ENCODE measurements at places on chromosomes 12 and 14.

- DNase-seq, result no peak
These were observed 134.2 kb downstream of the DPF3 start for GRCh38 chr14:72759670-72760069.

GRCh38 chr12:59452259-59452658, 143.6 kb upstream of the SLC16A7 start:
- no peak for DNase-seq

DNA sequence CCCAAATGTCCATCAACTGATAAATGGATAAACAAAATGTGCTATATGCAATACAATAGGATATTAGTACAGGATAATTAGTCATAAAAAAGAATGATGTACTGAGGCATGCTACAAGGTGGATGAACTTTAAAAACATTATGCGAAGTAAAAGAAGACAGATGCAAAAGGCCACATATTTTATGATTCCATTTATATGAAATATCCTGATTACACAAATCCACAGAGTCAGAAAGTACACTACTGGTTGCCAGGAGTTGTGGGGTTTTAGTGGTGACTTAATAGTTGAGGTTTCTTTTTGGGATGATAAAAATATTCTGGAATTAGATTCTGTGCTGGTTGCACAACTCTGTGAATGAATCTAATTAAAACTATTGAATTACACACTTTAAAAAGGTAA, 12.6 kb downstream of the TRIM9 start:
- no peak for DNase-seq

DNA sequence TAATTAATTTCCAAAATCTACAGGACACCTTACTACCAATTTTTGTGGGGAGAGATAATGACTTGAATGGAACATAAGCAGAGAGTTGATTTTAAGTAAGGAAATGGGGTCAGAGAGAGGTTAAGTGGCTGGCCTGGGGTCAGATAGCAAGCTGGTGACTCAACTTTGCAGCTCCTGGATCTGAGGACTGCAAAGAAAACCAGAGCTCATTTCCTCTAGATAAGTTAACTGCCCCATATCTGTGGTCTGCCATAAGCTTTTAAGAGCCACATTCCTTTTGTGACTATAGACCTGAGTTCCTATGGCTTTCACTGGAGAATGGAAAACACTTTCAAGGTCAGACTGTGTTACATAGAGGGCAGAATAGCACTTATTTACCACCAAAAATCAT, 201.2 kb upstream of the PRICKLE1 start:
- no peak for DNase-seq

DNA sequence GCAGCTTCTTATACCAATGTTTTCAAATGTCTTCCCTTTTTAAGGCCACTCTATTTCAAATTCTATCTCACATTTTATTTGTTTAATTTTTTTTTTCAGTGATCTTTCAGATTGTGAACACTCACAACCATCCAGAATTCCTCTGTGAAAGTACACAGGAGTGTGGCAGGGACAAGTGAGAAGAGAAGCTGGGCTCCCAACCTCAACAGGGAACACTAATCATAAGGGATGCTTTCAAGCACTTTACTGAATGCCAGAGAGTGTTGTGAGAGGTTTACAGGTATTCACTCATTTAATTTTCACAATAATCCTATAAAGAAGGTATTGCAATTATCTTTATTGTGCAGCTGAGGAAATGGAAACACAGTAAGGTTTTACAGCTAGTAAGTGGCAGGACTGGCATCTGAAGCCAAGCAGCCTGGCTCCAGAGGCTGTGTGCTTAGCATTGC, 60.1 kb upstream of the PYGL start:
- DNase-seq, result no peak

DNA sequence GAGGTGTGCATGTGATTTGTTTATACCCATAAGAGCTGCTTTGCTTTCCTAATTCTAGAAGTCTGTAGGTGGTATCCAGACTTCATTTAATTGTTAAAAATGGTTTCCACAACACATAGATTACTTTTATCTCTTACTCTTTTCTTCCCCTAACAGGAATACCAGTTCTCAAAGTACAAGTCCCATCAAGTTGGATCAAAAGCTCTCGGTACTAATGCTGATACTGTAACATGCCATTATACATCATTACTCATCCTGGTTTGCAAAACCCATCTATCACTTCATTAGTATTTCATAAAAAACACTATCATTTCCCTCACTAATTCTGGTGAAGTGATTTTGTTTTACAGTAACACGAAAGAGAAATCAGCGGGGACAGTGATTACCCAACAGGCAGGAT, 94.3 kb downstream of the PPP2R5E start:
- DNase-seq, result no peak

DNA sequence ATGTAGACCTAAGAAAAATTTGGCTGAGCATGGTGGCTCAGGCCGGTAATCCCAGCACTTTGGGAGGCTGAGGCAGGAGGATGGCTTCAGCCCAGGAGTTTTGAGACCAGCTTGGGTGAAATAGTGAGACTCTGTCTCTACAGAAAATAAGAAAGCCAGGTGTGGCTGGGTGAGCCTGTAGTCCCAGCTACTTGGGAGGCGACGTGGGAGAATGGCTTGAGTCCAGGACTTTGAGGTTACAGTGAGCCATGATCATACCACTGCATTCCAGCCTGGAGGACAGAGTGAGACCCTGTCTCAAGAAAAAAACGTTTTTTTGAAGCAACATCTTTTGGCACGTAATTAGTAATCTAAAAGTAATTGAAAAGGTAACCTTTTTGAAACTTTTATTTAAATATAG, 70.9 kb downstream of the FERMT2 start:
- DNase-seq, result no peak

DNA sequence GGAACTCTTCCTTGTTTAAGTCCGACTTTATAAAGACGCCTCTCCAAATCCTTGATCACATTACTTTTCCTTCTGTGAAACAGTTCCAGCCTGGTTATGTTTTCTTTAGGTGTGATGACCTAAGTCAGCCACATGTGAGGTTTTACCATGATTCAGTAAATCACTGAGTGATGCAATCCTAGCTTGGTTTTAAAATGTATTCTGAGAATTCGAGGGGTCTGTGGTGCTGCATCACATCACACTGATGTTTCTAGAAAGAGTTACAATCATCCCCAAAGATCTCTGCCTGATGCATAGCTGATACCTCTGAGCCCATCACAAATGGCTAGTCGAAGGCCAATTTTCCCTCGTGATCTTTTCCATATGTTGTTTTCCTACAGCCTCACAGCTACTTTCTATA, 152.7 kb downstream of the ANO2 start:
- no peak for DNase-seq

GRCh38 chr14:102180248-102180998, 40.7 kb downstream of the WDR20 start:
- DNase-seq, result no peak

- DNase-seq, result no peak
These were observed 480.7 kb upstream of the DCN start for GRCh38 chr12:91663310-91663709.

GRCh38 chr12:100953217-100953616, 158.6 kb downstream of the ANO4 start:
- DNase-seq, result no peak

GRCh38 chr14:60686865-60687264, 37.3 kb downstream of the SIX4 start:
- DNase-seq, result no peak
